ENCODE measurements at places on chromosomes 16 and 17.

DNA sequence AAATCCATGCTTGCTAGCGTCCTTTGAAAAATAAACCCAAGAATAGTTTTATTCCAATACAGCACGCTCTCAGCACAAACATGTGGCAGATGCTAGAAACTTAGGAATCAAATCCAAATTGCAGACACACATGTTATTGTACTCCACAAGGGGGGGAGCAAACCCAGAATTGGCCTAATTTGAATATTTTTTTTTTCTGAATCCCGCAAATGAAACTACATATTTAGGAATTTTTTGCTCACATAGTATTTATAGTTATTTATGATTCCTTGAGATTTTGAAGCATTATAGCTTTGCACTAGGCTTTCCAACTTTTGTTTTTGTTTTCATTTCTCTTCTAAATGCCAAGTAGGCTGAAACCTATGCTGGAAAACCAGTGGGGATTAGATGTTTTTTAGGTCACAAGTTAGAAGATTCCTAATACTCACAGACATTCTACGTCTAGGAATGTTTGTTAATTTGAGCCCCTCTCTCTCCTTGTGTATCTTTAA is 59.3 kb upstream of the CDH11 start:
- DNase-seq: no peak

DNA sequence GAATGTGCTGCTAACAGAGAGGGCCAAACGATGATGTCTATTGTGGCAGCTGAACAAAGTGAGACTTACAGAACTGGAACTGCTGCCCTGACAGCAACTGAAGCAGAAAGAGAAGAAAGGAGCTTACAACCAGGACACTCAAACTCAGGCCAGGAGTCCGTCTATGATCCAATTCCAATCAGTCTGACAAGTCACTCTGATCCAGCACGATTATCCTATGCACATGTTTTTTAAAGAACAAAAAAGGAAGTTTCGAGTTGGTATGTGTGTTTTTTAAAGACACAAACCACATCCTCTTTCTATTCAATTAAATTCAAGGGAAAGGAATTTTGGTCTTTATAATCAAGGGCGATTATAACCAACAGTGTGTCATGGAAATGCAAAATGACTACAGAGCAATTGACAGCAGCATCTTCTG is 42.4 kb upstream of the MTMR4 start:
- no peak for DNase-seq

DNA sequence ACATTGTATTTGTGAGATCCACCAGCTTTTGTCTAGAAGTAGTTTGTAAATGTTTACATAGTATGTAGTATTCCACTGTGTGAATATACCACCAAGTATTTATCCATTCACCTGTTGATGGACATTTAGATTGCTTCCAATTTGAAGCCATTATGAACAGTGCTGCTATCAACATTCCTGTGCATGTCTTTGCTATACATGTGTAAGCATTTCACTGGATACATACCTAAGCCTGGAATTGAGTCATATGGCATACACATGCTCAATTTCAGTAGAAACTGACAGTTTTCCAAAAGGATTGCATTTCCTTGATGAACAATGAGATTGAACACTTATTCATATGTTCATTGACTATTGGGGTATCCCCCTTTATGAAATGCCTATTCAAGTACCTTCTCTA is 540.6 kb upstream of the SOX9 start:
- DNase-seq: no peak

DNA sequence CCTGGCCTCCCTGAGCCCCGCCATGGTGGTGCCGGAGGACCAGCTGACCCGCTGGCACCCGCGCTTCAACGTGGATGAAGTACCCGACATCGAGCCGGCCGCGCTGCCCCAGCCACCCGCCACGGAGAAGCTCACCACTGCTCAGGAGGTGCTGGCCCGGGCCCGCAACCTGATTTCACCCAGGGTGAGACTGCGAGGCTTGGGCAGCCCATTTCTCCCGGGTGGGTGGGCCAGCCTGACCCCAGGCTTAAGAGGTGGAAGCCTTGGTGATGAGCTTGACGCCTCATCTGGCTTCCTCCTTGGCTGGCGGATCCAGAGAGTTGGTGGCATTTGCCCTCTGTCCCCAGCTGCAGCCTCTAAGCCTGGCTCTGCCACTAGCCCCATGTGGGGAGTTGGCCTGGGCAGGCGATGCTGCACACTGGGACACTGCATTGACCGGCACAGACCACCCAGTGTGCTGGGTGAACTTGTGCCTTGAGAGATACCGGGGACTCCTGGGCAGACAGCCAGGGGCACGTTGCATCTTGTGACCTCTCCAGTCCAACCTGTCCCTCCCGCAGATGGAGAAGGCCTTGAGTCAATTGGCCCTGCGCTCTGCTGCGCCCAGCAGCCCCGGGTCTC is 3.0 kb downstream of the CDT1 start:
- DNase-seq: no peak

DNA sequence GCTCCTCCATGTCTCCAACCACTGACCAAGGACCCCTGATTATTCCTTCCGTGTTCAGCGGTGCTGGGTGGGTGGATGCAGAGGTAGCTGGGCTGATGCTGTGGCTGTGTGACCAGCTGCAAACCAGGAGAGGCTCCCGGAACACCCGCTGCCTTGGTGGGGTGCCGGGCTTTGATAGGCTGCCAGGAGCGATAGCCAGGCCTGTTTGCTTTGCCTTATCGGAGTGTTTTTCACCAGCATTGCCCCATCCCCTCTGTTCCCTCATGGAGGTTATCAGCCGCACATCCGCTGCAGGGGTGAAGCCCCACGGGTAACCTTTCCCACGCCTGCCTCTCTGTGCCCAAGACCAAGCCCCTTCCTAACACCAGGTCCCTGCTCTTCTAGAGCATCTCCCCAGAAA is 354.3 kb downstream of the C16orf95 start:
- DNase-seq: no peak

DNA sequence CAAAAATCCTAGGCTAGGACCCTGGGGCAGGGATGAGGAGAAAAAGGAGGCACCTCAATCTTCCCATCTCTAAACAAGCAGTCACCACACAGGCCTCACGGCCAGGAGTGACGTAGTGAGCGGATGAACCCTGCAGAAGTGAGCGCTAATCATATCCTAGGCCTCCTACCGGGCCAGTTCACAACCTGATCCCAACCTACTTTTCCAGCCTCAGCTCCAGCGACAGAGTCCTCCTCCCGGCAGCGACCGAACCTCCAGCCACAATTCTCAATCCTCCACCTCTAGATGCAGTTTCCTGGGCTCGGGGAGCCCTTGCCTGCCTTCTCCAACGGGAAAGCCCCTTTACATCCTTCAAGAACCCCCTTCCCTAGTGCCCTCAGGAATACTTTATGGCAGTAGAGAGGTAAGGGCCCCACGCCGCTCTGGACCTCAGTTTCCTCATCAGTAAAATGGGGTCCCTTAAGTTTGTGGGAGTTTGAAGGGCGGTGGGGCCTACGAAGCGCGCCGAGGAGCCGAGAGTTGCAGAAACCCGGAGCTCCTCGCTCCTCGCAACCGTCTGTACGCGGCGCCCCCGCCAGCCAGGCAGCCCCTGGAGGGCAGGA is 1.4 kb downstream of the ZNF668 start:
- DNase-seq: no peak

GRCh38 chr17:6812295-6812694 is 19.2 kb downstream of the TEKT1 start:
- no peak for DNase-seq

DNA sequence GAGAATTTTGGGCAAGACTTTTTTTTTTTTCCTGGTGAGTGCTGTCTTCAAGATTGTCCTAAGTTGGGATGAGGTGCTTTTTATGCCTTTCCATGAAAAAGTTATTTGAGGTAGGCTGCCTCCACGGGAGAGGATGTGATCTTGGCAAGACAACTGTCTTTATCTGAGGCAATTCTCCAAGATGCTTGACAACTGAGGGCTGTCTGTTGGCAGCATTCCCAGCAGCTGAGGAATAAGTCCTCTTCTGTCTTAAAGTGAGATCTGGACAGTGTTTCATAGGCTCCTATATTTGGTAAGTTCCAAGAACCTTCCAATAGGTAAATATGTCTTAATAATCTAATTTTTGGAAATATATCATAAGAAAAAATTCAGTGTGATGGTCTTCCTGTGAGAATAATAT is 662.0 kb downstream of the CDH11 start:
- DNase-seq: no peak

DNA sequence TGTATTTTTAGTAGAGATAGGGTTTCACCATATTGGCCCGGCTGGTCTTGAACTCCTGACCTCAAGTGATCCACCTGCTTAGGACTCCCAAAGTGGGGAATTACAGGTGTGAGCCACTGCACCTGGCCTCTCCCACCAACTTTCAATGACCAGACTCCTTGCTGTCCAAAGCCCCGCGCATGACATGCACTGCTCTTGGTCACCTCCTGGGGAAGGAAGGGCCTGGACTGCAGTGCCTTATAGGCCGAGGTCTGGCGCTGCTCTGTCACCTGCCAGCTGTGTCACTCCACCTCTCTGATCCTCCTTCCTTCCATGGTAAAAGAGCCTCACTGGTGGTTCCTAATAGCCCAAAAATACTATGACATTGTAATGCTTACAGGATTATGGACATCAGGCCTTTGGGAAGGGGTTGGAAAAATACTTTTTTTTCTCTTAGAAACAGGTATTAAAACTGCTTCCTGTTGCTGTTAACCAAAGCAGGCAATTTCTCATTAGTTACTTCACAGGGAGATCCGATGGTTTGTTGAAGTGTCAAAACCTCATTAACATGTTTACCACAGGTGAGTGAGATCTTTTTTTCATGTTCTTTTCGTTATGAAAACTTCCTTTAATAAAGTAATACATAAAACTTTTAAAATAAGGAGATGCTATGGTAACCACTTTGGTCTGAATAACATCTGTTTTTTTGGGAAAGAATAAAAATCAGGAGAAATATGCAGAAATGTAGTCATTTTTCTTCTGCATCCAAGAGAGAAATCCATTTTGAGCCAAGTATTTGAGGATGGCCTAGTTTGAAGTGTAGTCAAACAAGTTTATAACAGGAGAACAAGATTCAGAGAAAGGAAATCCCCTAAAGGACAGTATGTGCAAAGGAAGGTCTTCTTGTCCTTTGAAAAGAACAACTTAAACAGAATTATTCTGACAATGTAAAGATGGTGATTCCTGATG is 35.5 kb downstream of the GRB7 start:
- DNase-seq: no peak

- no peak for DNase-seq
These were observed 205.2 kb upstream of the CHMP6 start for GRCh38 chr17:80786470-80786869.

DNA sequence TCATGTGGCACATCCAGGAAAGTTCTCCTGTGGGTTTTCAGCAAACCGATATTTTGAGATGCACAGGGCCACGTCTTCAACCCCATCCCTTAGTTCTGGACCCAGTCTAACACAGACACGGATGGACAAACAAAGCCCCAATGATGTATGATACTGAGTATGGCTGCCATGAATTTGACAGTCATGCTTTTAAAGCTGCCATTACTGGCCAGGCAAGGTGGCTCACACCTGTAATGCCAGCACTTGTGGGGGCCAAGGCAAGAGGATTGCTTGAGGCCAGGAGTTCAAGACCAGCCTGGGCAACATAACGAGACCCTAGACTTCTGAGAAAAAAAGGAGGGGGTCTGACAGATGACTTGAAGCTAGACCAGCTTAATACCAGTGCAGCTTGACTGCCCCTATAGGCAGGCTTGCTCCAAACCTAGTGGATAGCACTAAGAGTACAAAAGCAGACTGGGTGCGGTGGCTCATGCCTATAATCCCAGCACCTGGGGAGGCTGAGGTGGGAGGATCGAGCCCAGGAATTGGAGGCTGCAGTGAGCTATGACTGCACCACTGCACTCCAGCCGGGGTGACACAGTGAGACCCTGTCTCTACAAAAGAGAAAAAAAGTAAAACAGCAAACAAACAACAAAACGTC is 10.8 kb upstream of the ZNF629 start:
- no peak for DNase-seq

- no peak for DNase-seq
These were observed 203.6 kb downstream of the CDRT15L2 start for GRCh38 chr17:20783091-20783490.

GRCh38 chr16:89177501-89177900 is 6.0 kb downstream of the CDH15 start:
- DNase-seq: no peak

GRCh38 chr17:34665819-34666763 is 86.7 kb downstream of the TMEM132E start:
- DNase-seq: no peak

GRCh38 chr16:67539691-67540635 is 11.3 kb downstream of the RIPOR1 start:
- no peak for DNase-seq

DNA sequence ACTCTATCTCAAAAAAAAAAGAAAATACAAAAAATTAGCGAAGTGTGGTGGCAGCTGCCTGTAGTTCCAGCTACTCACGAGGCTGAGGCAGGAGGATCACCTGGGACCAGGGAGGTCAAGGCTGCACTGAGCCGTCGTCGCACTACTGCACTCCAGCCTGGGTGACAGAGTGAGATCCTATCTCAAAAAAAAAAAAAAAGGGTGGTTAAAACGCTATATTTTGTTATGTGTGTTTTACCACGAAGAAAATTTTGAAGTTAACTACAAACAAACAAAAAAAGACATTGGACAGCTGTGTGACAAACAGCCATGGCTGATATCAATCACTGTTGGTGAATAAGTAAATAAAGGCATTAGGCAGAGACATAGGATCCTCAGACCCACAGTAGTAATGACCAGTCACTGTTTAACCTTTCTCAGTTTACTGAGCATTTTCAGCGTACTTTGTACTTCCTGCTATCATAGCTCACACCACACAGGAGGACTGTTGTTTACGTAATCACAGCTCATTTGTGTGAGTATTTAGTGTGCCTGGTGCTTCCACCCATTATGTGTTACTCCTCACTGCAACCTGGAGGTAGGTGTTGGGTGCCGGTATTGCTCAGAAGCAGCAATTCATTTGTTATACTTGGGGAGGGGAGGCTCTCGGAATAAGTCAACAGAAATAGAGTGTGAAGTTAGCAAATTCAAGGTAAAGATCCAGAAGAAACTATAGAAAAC is 55.4 kb downstream of the COPRS start:
- no peak for DNase-seq

DNA sequence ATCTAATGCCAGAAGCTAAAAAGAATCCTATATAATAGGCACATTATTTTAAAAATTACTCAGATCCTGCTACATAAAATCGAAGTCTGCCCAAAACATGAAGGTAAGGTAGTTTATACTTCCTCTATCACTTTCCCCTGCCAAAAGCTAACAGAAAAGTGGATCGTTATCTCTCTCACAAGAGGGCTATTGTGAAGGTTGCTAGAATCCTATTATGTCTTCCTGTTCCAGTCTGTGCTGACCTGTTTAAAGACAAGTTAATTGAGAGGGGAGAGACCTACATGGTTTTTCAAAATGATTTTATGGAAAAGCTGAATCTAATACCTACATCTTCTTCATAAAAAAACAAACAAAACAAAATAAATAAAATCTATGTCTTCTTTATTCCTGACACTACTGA is 1410.9 kb upstream of the CDH8 start:
- DNase-seq: no peak

- DNase-seq: no peak
These were observed 127.9 kb downstream of the AXIN2 start for GRCh38 chr17:65433592-65433991.

GRCh38 chr16:83717308-83717707 is 90.5 kb upstream of the HSBP1 start:
- no peak for DNase-seq
